Activated T-helper 2 cell treated with anti-CD3 and anti-CD28 coated beads, Interferon-gamma antibody, Interleukin-2, Interleukin-4, amounts not matched to agents 10 μg/mL and 5 μg/mL and 100 μg/mL, durations not matched to agents 14 hours and 24 hours and 36 hours (primary cell): ENCODE measurements at places on chromosomes 16 and 17. TPM values are rescaled to one million over a fixed set of nuclear protein-coding genes. Genes with fewer than 3 reads are reported as not detected.

ZG16B gene
- 7.7 and 8.6 TPM in 2 replicates for total RNA-seq

- peak; percentile 38 for DNase-seq
These were observed 736 bp downstream of the CNP start for GRCh38 chr17:41967141-41967920.

ESRP2 gene
- 0.23 and 0.34 TPM in 2 replicates for total RNA-seq

- no peak for DNase-seq
These were observed 71.2 kb upstream of the GNG13 start for GRCh38 chr16:871562-872345.
